ENCODE measurements at places on chromosomes 11 and 22. TPM values are rescaled to one million over a fixed set of nuclear protein-coding genes. Genes with fewer than 3 reads are reported as not detected.

RFPL3 gene
- total RNA-seq = not detected

CREB3L1 gene
- total RNA-seq = not detected

DEFB108B gene
- not detected for total RNA-seq

FAM181B gene
- total RNA-seq = not detected

SYT7 gene
- not detected for total RNA-seq

OR52N2 gene
- not detected for total RNA-seq

- DNase-seq = no peak
Measured at GRCh38 chr11:76469141-76469540, 24.3 kb downstream of the EMSY start.

GRCh38 chr22:28629420-28630176, 50.0 kb downstream of the TTC28 start:
- no peak for DNase-seq

GRCh38 chr11:285021-285893, 3.7 kb upstream of the PGGHG start:
- DNase-seq = no peak

- DNase-seq = peak; percentile 14
Measured at GRCh38 chr11:35006389-35007128, 90.1 kb downstream of the PDHX start.

- no peak for DNase-seq
Measured at GRCh38 chr11:131404010-131404409, 33.6 kb downstream of the NTM start.

- DNase-seq = peak; percentile 15
Measured at GRCh38 chr11:47268448-47269001, 1.4 kb upstream of the MADD start.

DNA sequence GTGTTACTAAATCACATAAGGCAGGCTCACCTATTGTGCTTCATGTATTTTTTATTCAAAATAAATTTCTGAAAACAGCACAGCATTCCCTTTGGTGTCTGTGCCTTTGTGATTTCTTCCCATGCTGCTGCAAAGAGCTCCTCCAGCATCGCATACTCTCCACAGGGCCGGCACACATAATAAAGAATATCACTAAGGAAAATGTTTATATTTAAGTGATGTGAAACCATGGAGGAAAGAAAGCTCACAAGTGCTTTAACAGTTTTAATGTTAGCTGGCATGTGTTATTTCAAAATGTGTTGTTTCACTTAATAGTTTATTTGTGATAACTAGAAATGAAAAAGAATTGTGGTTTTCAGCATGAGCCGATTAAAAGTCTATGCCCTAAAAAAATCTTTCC, 241.3 kb upstream of the ANO3 start:
- DNase-seq = no peak

Measured in activated CD4-positive, alpha-beta T cell treated with anti-CD3 and anti-CD28 coated beads, Interleukin-2, amount 10 ng/mL, durations not matched to agents 7 days and 5 days (primary cell).